Stimulated activated CD4-positive, alpha-beta T cell treated with anti-CD3 and anti-CD28 coated beads, Interleukin-1b, Interleukin-23, amount 100 ng/mL, for 48 hours (primary cell): ENCODE measurements at places on chromosomes 2 and 18.

GRCh38 chr2:180927030-180927686 lies 53.2 kb upstream of the UBE2E3 start:
- no peak for DNase-seq

DNA sequence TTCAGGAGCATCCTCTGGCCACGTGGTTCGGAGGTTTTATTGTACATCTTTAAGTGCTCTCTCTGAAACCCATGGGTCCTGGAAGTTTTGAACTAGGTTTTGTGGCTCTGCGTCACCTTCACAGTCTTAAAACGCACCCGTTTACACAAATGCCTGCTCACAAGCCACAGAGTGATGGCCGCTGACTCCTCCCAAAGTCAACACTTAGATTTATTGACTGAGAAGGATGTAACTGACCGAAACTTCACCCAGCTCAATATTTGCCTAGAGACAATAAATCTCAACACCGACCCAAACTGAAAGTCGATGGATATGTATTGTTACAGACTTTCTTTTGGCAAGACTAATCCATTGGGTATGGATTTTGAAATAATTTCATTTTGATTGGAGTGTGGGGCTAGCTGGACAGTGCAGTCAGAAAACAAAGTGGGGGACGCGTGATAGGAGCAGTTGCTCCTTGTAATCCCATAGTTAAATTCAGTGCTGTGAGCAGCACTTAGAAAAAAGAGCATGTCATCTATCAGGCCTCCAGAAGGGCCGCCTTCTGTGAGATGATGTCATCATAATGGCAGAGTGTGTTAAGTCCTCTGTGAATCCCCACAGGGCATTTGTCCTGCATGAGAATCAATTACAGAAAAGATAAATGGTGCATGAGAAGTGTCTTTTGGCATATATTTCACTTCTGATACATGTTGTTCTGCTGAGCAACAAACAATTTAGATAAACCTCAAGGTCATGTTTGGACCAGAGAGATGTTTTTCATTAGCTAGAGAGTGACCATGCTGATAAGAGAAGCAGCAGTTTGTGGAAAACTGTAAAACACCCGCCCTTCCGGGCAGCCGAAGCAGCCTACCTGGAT lies 183.7 kb downstream of the INO80D start:
- no peak for DNase-seq

DNA sequence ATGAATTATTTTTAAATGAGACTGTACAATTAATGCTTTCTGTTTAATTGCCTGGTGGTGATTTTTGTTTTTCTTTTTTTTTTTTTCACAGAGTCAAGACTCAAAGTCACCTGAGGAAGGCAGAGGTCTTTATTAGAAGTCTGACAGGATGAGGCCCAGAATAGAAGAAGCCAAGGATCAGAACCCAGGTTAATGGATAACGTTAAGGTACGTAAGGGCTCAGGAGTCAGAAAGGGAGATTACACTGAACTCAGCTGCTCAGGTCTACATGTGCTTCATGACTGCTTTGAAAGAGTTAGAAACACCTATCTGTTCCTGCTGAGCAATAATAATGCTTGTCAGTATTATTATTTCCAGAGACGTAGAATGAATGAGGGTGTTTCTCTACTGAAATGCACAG lies 196.5 kb downstream of the LRATD1 start:
- DNase-seq, result no peak

GRCh38 chr2:100029460-100029859 lies 112.9 kb downstream of the AFF3 start:
- DNase-seq, result no peak

- no peak for DNase-seq
These were observed 477.2 kb downstream of the ZEB2 start for GRCh38 chr2:144042751-144043150.

GRCh38 chr2:19362755-19363473 lies 4.5 kb upstream of the OSR1 start:
- no peak for DNase-seq

- DNase-seq, result no peak
These were observed 38.1 kb downstream of the KIAA1328 start for GRCh38 chr18:36867056-36867455.

GRCh38 chr2:5959836-5960820 lies 267.9 kb downstream of the SOX11 start:
- DNase-seq, result no peak

DNA sequence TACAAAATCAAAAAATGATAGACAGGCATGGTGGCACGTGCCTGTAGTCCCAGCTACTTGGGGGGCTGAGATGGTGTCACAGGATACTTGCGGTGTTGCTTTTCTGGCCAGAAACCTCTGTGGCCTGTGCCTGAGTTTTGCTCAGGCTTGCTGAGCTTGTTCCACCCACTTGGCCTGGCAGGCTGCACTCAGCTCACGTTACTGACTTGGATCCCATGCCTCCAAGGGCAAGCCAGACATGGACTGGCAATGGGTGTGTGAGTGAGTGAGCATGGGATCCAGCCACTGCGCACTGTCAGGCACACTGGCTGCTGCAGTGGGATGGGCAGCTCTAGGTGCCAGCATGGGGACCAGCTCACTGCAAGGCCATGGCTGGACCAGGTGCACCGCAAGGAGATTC lies 67.9 kb downstream of the NCAPH start:
- no peak for DNase-seq

GRCh38 chr2:239388236-239389151 lies 12.3 kb downstream of the HDAC4 start:
- DNase-seq, result no peak

DNA sequence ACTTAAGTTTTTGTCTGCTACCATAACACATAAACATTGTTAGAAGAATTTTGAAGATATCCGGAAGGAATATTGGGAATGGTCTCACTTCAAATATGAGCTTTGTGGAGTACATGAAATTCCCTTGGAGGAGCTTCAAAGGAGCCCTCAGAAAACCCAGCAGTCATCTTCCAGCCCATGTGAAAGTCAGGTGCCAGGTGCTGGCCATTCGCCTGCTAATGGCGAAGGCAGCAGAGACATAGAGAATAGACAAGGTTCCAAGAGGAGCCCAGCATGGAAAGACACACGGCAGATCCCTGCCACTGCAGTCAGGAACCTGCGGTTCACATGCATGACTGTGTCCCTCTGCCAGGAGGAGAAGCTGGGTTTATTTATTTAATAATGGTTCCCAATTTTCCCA lies 40.0 kb upstream of the EPG5 start:
- no peak for DNase-seq

GRCh38 chr2:223562078-223562477 lies 40.1 kb downstream of the SCG2 start:
- DNase-seq, result no peak

- DNase-seq, result no peak
These were observed 142.9 kb upstream of the HDAC4 start for GRCh38 chr2:239543702-239544101.

- DNase-seq, result no peak
These were observed 12.6 kb upstream of the GALM start for GRCh38 chr2:38653380-38653714.

DNA sequence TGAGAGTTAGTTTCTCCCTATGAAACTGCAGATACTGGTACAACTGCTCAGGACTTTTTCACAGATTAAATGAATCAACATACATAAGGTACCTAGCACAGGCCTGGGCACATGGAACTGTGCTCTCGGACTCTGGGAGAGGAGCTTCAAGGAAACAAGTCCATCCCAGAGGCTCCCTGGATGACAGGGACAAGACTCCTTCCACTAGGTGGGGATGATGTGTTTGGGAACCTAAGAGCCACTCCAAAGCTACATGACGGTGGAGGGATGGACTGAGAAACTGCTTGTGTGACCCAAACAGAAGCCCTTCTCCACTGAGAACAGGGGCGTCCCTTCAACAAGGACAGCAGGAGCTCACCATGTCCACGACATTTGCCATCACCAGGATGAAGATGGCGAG lies 37.1 kb downstream of the CENPO start:
- DNase-seq, result no peak

DNA sequence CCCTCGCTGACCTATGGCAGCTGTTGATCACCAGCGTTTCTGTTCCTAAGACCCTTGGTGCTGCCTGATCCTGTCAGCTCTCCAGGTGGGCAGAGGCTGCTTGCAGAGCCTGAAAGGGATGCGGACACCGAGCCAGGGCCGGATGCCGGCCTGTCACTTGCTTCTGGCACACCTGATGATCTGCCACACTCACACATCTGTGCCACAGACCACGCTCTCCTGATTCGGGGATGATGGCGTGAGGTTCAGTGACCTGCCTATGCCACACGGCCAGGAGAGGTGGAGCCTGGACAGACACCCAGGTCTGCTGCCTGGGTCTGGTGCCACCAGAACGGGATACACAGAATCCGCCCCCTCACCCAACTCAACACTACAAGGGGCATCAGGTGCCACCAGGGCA lies 129.4 kb upstream of the GLI2 start:
- DNase-seq, result no peak

GRCh38 chr18:69674966-69675365 lies 272.7 kb downstream of the CD226 start:
- no peak for DNase-seq

GRCh38 chr2:11132036-11132671 lies 23.1 kb upstream of the SLC66A3 start:
- no peak for DNase-seq

- DNase-seq, result no peak
These were observed 343.5 kb upstream of the NT5C1B start for GRCh38 chr2:18932853-18933252.

GRCh38 chr2:182444170-182444569 lies 17.3 kb upstream of the PDE1A start:
- no peak for DNase-seq

- no peak for DNase-seq
These were observed 3.1 kb downstream of the NEU4 start for GRCh38 chr2:241811952-241812729.

GRCh38 chr2:179336782-179337534 lies 72.3 kb upstream of the SESTD1 start:
- DNase-seq, result no peak

DNA sequence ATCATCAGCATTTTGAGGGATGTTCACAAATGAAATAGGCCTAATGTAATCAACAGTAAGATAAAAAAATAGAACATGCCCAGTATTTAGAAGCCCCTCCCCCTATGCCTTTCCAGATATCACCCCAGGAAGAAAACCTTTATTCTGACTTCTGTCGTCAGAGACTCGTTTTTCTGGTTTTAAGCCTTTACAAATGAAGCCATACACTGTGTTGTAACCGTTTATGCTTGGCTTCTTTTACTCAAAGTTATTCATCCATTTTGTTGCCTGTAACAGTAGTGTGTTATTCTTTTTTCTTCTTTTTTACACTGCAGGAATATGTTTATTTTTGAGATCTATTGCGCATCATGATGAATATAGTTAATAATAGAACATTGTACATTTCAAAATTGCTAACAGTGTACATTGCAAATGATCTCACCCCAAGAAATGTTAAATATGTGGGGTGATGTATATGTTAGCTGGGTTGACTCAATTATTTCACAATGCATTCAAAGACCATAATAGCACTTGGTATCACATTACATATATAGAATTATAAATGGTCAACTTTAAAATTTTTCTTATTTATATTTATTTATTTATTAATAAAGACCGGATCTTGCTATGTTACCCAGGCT lies 28.1 kb upstream of the PNPT1 start:
- DNase-seq, result no peak

DNA sequence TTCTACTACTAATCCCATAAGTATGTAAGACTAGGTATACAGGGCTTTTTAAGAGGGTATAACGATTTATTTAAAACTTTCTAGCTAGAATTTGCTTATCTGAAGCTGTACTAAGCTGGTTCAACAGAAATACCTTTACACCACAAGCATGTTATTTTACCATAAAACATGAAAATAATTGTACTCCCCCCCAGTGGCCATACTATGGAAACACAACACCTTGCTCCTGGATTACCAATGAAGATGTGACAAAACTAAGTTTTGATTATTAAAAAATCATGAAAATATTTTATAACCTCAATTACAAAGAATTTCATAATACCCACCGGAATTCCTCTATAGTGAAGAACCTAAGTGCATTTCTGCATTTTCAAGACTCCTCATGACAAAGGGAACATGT lies 27.3 kb downstream of the LPIN2 start:
- no peak for DNase-seq

DNA sequence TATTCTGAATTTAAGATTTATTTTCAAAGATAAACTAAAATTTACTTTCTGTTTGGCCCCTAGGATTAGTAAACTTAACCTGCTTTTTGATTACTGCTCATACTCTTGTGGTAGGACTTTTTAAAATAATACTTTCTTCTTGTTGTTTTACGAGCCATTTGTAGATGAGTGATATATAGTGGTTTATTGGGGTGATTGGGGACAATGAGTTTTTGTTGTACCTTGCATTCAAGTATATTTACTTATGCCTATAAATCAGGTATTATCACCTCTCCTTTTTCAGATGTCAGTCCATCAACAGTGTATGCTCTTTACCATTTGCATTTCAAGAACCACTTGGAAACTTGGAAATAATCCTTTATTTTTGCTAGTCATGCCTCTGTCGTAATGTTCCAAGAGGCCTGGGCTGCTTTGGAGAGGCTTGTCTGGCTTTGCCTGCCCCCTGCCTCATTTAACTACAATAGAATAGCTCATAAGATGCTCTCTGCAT lies 131.3 kb downstream of the COMMD1 start:
- DNase-seq, result no peak

DNA sequence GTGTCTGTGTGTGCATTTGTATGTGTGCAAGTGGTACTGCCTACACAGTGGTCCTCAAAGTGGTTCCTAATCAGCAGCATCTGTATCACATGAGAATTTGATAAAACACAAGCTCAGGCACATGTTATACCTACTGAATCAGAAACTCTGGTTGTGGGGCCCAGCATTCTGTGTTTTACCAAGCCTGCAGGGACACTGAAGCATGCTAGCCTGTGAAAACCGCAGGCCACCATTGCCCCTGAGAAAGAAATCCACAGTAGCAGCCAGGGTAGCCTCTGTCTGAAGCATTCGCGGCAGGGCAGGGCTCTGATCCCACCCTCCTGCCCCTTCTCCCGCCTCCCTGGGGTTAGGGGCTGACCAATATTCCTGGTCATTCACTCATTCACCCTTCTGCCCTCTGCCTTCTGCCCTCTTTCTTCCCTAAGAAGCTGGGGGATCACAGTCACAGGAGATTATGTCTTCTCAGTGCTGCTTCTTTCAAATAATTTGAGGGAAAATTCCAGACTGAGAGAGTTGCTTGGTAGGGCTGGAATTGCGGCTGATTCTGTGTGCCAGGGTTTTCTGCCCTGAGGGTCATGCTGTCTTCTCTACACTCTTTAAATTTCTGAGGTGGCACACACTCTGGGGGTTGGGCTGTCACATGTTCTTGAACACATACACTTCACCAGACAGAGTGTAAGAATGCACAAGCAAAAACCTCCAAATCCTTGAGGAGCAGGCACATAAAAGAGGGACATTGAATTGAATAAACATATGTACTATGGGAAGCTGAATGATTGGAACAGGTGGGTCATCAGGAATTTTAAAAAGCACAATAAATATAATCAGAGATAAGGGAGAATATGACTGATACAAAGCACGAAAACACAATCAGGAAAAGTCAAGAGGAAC lies 126.6 kb upstream of the SEC11C start:
- no peak for DNase-seq
